ENCODE measurements at places on chromosomes 4 and X.

GRCh38 chr4:118290951-118291350 is 61.9 kb downstream of the PRSS12 start:
- DNase-seq = no peak

- no peak for DNase-seq
Observed at GRCh38 chr4:76741663-76742020, 156.3 kb downstream of the SOWAHB start.

- DNase-seq = no peak
Observed at GRCh38 chrX:56733459-56734046, 4.5 kb downstream of the NBDY start.

- no peak for DNase-seq
Observed at GRCh38 chr4:184806711-184807110, 19.1 kb downstream of the ACSL1 start.

GRCh38 chrX:150334100-150334499 is 29.0 kb upstream of the MAMLD1 start:
- no peak for DNase-seq

DNA sequence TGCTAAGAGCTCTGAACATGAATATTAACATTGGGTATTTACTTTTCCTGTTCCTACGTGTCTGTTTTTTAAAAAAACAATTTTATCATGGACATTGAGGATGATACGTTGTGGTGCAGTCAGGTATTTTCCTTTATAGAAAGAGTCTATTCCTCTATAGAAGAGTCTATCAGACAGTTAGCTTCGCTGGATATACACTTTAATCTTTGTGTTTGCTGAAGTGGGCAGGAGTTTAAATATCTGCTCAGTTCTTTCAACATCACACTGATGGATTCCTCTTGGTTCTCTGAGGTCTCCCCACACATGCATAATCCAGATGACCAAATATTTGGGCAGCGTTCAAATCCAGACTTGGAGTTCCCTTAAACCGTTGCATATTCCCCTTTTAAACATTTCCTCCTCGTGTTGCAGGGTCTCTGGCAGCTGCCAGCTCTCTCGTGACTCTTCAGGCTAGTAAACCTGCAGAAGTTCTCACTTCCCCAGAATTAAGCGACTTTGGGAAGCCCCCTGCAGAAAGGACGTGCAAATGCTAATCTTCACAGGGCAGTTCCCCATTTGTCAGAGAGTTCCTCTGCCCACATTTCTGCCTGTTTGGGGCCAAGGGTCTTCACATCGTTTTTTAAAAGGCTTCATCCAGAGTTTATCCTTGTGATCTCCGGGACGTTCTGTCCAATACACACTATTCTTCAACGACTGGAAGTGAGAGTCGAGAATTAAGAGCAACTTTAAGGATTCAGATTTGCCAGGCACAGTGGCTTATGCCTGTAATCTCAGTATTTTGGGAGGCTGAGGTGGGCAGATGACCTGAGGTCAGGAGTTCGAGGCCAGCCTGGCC is 20.5 kb upstream of the DHRSX start:
- DNase-seq = no peak

DNA sequence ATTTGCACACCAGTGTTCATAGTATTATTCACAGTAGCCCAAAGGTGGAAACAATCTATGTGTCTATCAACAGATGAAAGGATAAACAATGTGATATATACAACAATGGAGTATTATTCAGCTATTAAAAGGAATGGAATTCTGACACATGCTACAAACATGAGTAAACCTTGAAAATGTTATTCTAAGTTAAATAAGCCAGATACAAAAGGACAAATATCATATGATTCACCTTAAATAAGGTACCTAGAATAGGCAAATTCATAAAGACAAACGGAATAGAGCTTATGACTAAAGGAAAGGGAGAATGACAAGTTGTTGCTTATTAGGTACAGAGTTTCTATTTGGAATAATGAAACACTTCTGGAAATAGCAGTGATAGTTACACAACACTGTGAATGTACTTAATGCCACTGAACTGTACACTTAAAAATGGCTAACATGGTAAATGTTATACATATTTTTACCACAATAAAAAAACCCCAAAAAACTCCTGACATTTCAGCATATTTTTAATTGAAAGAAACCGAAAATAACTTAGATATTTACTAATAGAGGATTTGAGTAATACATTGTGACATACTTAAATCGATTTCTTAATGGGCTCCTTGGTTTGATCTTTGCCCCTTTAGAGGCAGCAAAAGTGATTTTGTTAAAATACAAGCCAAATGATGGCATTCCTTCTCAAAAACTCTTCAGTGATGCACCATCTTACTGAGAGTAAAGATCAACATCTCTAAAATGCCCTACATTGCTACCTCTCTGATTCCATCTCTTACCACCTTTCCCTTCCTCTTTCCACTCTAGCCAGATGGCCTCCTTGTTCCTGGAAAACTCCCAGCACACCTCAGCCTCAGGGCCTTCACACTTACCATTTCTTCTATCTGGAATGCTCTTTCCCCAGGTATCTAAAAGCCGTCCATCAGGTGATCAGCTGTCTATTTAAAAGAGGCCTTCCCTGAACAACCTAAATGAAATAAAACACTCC is 8.6 kb upstream of the CYP2U1 start:
- DNase-seq = no peak

GRCh38 chrX:109954955-109955354 is 48.0 kb upstream of the TMEM164 start:
- DNase-seq = no peak
